NCI-H82 (cell line): ENCODE measurements at places on chromosomes 2 and 18.
A peak's percentile ranks its signal among the peaks of the same experiment; 100 is the strongest.

GRCh38 chr2:172736424-172737174, 954 bp downstream of the RAPGEF4 start:
- peak; percentile 56 for DNase-seq

- DNase-seq: no peak
Measured at GRCh38 chr2:235523021-235523420, 29.2 kb downstream of the AGAP1 start.

DNA sequence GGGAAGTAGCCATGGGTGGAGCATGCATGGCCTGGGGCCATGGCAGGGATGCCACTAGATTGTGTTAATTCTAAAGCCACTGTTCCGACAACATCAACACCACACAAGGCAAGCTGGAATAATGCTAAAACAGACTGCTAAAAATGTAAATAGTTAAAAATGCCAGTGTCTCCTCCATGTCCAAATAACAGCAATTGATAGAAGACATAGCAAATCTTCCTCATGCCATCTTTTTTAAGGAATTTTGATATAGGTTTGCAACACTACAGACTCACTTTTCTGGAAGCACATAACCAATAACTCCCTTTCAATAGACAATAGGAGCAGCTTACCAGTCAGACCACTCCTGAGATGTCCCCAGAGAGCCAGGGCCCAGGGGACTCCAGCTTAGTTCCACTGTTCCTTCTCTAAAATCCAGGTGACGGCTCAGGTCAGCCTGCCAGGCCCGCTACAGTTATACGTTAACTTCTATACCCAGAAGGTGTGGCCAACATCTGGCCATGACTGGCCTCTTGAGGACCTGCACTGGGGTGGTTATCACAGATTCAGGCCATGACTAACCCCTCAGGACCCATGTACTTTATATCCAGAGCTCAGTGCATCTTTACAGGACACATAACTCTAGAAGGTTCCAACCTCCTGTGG, 20.3 kb downstream of the TUBB6 start:
- peak; percentile 11 for DNase-seq

- DNase-seq: peak; percentile 83
Measured at GRCh38 chr18:50203801-50204604, 9.1 kb upstream of the MYO5B start.
